ENCODE measurements at places on chromosomes 3 and 15.

GRCh38 chr3:74897006-74897405 lies 282.5 kb upstream of the CNTN3 start:
- DNase-seq, result peak; percentile 44

DNA sequence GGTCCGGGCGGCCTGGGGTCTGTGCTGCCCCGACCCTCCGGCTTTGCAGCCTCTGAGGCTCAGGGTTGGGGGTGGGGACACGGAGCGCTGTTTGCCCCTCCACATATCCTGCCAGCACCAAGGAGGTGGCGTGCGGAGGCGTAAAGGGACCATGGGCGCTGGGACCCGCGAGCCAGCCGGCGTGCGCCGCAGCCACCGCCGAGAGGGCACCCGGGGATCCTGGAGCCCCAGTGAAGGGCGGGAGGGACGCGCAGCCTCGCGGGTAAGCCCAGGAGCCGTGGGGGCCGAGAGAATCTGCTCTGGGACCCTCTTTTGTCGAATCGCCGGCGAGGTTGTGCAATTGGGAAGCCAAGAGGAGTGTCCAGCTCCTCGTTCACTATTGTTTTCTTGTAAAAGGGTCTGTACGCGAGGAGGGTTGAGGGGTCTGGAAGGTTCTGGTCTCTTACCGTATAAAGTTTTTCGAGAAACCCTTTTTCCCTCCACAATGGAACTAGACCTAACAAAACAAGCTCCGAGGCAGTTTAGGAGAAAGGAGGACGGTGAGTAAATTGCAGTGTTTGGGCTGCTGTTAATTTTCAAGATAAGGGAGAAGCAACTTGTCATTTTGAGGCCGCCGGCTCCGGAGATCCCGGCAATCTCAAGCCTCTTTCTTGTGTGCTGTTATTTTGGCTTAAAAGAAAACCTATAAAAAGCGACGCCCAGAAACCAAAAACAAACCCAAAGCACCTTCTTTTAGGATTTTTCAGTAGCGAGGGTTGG lies 29.9 kb upstream of the ST3GAL6 start:
- DNase-seq, result peak; percentile 19

DNA sequence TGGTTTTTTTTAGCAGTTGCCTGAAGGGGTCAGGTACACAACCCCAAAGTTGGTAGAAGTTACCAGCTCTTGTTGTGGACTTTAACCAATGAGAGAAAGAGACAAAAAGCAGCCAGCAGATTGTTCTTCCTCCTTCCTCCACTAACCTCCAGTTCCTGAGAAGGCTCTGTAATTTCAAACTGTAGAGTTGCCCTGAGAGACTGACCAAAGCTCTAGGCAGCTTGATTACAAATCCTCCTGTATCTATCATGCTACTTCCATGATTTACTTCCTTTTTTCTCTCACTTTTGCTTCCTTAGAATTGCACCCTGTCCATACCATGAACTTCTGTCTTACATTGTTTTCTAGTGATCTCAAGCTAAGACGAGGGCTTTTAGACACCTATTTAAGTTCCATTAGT lies 29.2 kb downstream of the NSUN3 start:
- no peak for DNase-seq

DNA sequence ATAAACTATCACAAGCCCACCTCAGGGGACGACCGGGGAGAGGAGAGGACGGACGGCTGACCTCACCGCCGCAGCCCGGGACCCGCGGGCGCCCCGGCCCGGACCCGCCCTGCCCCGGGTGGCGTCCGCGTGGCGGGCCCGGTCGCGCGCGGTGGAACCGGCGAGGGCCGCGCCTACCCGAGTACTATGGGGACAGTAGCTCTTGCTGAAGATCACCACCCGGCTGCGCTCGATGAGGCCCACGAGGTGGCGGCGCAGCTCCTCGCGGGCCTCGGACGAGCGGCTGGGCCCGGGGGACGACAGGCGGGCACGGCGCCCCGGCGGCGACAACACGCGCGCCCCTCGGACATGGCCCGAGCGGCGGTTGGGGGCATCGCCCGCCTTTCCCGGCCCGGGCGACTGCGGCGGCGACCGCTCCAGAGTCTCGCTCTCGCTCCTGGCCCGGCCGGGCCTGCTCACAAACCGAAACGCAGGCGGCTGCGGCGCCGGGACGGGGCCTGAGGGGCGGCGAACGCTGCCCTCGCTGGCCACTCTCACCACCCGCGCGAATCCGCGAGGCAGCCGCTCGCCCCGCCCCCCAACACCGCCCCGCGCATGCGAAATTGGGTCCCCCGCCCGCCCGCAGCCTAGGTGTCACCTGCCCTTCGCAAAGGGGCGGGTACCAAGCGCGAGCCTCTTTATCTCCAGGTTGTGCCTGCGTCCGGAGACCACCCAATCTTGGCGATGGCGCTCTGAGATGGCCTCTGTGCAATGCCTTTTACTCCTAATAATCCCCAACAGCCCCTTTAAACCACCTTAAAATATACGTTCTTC lies at the start of gene TXNRD3:
Gene TXNRD3, minus strand, starts transcription at position 554 of the 813 bp plus-strand sequence.
- peak; percentile 86 for DNase-seq

DNA sequence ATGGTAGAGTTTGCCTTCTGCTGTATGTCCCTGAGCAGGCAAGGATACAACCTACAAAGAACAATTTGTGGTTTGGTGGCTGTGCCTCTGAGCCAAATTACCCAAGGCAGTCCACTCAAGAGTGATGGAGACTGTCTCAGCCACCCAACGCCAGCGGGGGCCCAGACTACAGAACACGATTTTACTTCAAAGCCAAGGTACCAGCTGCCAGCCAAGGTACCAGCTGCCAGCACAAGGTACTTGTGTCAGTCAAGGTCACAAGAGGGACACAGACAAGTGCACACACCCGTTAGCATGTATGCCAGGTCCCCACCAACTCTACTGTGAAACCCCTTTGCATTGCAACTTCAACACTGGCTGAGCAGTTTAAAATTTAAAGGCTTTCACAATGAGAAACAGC lies 23.5 kb downstream of the COLQ start:
- no peak for DNase-seq

GRCh38 chr15:41620536-41621199 lies 39.5 kb upstream of the MGA start:
- no peak for DNase-seq

DNA sequence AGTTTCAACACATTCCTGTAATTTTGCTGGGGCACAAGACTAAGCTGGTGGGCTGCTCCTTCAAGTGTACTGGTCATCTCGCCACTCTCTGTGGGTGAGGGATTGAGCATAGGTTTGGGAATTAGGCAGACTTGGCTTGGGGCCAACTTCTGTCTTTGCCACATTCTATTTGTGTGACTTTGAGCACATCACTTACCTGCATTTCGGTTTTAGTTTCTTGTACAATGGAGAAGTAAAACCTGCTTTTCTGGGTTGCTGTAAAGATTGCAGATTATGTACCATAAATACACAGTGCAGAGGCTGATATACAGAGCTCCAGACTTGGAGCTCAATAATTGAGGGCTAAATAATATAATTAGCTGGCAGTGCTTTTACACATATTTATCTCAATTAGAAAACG lies 162.1 kb downstream of the C3orf38 start:
- DNase-seq, result no peak

GRCh38 chr3:12903000-12903800 lies 61.8 kb upstream of the RPL32 start:
- DNase-seq, result no peak

GRCh38 chr3:157540656-157541055 lies 37.4 kb upstream of the VEPH1 start:
- DNase-seq, result no peak

DNA sequence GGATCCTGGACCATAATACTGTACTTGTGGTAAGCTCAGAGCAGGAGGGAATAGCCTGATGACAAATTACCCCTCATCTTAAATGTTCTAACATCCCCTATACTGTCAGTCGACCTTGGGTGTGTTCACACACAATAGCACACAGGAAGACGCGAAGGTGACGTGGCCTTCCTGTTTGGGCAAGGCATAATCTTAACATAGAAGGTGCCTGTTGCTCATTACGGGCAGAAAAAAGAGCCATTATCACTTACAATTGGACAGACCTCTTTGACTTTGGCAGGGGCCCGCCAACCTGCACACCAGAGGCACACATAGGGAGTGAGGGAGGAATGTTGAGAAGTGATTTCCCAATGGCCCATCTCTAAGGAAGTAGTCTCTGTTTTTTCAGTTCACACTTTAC lies 144.2 kb downstream of the ANO10 start:
- no peak for DNase-seq

DNA sequence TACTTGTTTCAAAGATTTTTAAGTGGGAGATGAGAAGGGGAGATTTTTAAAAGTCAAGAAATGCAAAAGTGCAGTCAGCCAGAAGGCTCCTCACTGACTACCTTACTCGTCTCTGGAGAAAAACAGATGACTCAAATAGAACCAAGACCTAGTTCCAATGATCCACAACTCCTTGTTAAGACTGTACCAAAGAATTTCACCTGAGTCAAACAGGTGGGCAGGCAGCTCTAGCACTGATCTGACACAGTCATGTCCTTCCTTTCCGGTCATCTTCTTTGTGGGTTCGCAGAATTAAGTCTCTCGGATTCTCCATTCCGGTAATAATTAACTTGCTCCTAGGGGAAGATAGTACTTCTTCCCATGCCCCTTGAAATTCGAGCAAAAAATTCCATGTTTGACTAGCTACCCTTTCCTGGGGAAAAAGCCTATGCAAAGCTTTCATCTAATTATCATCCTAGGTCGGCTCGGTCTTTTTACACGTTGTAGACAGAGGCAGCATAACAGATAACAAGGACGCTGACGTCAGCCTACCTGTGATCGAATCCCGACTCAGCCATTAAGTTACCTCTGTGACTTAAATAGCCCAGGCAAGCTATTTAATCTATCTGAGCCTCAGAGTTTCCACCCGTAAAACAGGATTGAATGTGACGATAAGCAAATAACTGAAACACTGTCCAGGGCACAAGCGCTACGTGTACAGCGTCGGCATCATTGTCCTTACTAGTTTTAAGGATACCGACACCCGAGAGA lies 758 bp downstream of the SELENOK start:
- DNase-seq, result peak; percentile 59

DNA sequence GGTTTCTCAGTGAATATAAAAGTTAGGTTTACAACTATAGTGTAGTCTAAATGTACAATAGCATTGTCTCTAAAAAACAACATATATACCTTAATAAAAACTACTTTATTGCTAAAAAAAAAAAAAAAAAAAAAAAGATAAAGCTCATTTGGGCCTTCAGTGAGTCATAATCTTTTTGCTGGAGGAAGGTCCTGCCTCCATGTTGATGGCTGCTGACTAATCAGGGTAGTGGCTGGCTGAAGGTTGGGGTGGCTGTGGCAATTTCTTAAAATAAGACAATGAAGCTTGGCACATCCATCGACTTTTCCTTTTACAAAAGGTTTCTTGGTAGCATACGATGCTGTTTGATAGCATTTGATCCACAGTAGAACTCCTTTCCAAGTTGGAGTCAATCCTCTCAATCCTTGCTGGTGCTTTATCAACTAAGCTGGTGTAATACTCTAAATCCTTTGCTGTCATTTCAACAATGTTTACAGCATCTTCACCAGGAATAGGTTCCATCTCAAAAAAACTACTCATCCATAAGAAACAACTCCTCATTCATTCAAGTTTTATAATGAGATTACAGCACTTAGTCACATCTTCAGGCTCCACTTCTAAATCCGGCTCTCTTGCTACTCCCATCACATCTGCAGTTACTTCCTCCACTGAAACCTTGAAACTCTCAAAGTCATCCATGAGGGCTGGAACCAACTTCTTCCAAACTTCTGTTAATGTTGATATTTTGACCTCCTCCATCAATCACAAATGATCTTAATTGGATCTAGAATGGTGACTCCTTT lies 13.3 kb downstream of the ZNF280D start:
- DNase-seq, result peak; percentile 54

- DNase-seq, result peak; percentile 61
Observed at GRCh38 chr15:30859091-30859874, 44.4 kb upstream of the FAN1 start.

DNA sequence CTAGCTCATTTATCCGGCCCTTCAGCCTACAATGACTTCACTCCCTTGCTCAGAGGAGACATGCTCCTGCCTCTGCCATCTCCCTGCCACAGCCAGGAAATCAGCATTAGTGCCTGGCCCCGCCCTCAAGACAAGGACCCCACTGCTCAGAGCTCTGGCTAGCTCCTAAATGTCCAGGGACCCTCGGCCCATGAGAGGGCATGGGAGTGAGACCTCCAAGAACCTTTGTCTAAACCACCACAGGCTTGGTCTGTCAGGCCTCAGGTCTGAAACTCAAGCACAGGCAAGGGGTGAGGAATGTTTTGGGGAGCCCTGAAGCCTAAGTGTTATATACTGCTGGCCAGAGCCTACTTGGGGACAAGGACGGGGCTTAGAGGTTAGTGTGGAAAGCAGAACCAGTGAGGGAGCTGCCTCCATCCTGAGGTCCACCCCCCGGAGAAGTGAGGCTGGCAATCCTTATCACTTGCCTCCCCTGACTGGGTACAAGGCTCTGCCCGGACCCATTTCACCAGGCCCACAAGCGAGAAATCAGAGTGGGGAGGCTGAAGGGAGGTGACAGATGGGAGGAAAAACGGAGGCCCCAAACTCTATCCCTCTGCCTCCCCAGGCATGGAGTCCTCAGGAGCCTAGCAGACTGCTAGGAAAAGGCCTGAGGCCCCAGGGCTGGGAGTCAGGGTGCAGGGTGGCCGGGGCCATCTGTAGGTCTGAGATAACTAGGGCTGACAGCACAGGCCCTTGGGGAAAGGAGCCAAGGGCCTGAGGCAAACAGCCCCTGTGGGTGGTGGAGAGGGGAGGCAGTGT lies 18.8 kb downstream of the SHF start:
- no peak for DNase-seq

DNA sequence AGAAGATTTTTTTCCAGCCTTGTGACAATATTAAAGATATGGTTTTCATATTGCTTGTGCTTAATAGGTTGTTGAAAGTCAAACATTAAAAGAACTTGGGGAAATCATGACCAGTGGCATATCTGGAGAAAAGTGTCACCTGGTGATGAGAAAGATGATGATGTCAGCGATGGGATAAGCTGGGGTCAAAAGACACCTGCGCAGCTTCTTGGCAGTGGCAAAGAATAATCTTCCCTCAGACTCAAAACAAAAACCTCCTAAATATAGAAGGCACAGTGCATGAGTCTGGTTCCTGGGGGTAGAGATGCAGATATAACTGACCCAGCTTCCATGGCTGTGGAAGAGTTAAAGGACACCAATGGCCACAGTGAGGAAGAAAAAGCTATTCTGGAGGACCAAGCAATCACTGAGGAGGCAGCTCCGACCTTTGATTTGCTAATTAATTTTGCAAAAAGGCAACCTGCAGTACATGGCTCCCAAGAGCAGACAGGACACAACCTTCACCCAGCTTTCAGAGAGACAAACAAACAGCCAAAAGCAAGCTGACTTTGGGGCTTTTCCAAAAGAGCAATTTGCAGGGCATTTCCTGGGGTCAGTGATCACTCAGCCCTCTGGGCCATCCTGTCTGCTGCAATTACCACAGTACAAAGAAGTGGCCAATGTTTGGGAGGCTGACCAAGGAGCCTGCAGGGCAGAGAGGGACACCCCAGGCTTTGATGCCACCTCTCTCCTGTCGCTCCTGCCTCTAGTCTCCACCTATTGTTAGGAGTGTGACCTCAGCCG lies 17.6 kb upstream of the SEMA5B start:
- no peak for DNase-seq
